ENCODE measurements at places on chromosomes 5 and 9. TPM values are rescaled to one million over a fixed set of nuclear protein-coding genes. Genes with fewer than 3 reads are reported as not detected.

GLRA1 gene
- total RNA-seq, result not detected

NIPAL4 gene
- total RNA-seq, result 4.2 TPM

PPP3R2 gene
- not detected for total RNA-seq

SAXO1 gene
- total RNA-seq, result 0.51 TPM

ANKRD34B gene
- total RNA-seq, result 1.5 TPM

UGT3A1 gene
- 0.38 TPM for total RNA-seq

TMEM215 gene
- not detected for total RNA-seq

LCN9 gene
- total RNA-seq, result not detected

IL4 gene
- not detected for total RNA-seq

PAIP1 gene
- total RNA-seq, result 122 TPM

IRX2 gene
- 0.33 TPM for total RNA-seq

TMC1 gene
- not detected for total RNA-seq

LRRC19 gene
- not detected for total RNA-seq

PCDHGB2 gene
- total RNA-seq, result 0.65 TPM

CCDC152 gene
- total RNA-seq, result 0.25 TPM

CBY3 gene
- total RNA-seq, result 0.81 TPM

PCDHGB6 gene
- 2.0 TPM for total RNA-seq

RMRP gene
- total RNA-seq, result 178,042 TPM

CD14 gene
- not detected for total RNA-seq

OR1Q1 gene
- total RNA-seq, result not detected

Measured in mesangial cell (primary cell).